Cardiac septum (tissue), 1 donor: ENCODE measurements at places on chromosomes 2 and 18.

GRCh38 chr18:45444040-45444439, 171.2 kb upstream of the SLC14A2 start:
- no peak for DNase-seq

GRCh38 chr18:79742076-79742475, 55.7 kb upstream of the KCNG2 start:
- no peak for DNase-seq

GRCh38 chr2:58101500-58101899, 54.9 kb downstream of the VRK2 start:
- DNase-seq: no peak

DNA sequence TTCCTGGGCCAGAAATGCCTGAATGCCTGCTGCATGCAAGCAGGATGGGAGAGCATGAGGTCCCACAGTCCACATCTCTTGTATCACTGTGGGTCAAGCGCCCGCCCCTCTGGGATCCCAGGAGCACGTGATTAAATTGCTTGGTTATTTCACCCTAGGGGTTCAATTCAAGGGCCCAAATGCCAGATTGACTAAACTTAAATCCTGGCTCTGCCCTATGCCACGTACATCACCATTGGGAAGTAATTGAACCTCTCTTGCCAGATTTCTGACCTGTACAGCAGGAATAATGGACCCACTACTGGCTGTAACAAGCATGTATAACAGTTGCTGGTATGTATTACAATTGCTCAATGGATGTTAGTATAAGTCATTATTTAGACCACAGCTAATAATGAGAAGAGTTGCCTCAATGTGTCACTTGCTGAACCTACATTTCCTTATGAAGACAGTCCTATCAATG, 19.9 kb downstream of the FHL2 start:
- DNase-seq: no peak

GRCh38 chr2:165219481-165219880, 15.6 kb upstream of the SCN3A start:
- no peak for DNase-seq

- DNase-seq: peak; percentile 89
These were observed at the start of the genes KATNAL2 and PIAS2 for GRCh38 chr18:46917108-46917802. KATNAL2 (plus strand) TSS chr18:46917602; CDS start chr18:46946873, 29,271 bp downstream. PIAS2 (minus strand) TSS chr18:46917507; CDS start chr18:46917345, 162 bp downstream.

DNA sequence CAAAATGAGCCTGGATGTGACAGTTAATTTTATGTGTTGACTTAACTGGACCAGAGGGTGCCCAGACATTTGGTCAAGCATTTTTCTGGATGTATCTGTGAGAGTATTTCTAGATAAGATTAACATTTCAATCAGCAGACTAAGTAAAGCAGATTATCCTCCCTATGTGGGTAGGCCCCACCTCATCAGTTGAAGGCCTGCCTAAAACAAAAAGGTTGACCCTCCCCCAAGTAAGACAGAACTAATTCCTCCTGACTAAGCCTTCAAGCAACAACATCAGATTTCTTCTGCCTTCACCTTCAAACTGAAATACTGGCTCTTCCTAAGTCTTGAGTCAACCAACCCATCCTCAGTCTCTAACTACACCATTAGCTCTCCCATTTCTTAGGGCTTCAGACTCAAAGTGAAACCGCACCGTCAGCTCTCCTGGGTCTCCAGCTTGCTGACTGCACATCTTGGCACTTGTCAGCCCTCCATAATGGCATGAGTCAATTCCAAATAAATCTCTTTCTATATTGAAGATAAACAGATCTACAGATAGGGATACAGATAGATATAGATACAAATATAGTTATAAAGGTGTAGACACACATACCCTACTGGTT, 47.9 kb downstream of the MEMO1 start:
- DNase-seq: no peak

DNA sequence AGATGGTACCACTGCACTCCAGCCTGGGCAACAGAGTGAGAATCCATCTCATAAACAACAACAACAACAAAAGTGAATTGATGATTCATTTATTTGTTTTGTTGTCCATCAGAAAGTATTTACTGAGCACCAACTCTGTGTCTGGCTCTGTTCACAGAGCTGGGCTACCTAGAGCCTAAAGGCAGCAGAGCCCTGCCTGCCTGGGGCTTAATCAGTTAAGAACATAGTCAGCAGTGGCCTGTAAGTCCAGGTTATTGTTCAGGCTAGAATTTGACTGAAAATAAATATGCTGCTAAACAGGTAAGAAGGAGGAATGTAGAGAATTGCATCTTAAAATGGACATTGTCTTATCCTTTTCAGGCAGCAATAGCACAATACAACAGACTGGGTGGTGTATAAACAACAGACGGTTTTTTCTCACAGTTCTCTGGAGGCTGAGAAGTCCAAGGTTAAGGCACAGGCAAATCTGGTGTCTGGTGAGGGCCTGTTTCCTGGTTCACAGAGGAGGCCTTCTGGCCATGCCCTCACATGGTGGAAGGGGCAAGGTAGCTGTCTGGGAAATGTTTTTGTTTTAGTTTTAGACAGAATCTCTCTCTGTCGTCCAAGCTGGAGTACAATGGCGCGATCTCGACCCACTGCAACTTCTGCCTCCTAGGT, 22.2 kb upstream of the ARL4C start:
- DNase-seq: no peak

DNA sequence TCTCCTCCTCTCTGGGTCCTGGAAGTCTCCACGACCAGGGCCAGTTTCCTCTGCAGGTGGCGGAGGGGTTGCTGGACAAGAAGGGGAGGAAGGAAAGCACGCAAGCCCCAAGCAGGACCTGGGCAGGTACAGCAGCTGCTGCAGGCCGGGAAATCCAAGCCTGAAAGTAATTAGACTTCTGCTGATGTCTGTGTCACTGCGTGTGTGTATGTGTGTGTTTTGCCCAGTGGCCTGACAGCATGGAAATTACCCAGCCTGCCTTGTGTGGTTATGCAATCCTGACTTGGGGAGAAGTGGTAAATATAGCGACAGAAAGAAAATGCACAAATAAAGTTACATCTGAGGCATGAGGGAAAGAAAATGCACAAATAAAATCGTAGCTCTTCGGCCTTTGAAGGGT, 121.8 kb upstream of the ZBTB14 start:
- DNase-seq: no peak

- no peak for DNase-seq
These were observed 241.8 kb upstream of the RAB12 start for GRCh38 chr18:8367217-8367988.

DNA sequence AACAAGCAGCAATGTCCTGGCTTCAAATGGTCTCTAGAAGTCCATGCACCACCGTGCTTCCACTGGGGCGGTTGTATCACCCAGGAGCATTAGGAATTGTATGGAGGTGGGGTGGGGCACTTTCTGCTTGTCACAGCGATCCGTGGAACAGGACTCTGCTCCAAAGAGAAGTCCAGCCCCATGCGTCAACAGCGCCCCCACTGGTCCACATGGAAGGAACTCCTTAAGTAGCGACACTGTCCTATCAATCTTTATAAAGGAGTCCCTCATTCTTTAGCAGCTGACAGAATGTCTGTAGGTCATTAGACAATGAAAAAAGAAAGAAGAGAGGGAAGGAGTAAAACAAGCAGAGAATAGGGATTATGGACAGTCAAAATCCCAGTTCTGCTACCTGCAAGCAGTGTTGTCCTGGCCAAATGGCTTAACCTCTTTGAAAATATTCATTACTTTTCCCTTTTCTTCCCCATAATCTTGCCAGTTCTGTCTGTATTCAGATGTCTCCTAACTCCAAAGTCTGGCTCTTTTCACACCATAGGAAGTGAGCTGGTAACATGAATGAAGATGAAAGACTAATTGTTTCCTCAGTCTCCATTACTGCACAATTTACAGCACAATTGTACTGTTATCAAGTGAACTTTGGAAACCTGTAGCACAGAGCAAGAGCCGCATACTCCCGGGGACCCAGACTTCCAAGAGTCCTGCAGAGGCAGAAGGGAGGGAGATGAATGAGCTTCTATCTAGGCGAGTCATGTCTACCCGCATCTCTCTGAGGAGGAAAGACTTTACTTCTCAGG, 9.9 kb downstream of the NFE2L2 start:
- no peak for DNase-seq

DNA sequence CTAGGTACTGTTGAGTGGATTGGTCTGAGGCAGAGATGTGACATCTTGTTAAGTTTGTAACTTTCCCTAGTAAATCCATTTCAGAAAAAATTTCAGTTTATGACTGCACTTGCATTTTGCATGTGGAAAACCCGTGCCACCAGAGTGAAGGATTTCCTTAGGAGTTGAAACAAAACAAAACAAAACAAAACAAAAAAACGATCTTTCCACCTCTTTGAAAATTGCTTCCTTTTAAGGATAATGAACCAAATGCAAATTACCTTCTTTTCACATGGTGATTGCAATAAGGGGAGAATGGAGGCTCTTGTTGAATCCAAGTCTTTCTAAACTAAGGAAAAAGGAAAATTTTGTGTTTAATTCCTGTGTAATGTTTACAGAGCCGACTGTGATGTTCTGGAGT, 43.2 kb downstream of the PHLPP1 start:
- DNase-seq: no peak

- no peak for DNase-seq
These were observed 24.2 kb upstream of the C2orf42 start for GRCh38 chr2:70214953-70215549.

DNA sequence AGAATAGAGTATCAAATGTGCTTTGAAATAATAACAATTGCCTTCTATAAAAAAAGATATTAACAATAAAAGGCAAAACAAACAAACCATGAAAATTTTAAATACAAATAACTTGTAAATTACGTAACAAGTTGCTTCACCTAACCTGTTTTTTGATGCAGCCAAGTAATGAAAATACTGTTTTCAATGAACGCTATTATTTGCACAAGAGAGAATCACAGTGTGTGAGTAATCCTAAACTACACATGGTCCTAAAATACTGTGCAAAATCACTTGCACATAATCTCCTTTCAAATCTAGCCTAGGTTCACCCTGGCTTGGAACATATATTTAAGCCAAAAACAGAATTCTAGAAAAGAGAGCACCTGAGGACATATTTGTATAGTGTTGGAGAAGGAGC, 98.9 kb downstream of the CCDC148 start:
- DNase-seq: no peak

DNA sequence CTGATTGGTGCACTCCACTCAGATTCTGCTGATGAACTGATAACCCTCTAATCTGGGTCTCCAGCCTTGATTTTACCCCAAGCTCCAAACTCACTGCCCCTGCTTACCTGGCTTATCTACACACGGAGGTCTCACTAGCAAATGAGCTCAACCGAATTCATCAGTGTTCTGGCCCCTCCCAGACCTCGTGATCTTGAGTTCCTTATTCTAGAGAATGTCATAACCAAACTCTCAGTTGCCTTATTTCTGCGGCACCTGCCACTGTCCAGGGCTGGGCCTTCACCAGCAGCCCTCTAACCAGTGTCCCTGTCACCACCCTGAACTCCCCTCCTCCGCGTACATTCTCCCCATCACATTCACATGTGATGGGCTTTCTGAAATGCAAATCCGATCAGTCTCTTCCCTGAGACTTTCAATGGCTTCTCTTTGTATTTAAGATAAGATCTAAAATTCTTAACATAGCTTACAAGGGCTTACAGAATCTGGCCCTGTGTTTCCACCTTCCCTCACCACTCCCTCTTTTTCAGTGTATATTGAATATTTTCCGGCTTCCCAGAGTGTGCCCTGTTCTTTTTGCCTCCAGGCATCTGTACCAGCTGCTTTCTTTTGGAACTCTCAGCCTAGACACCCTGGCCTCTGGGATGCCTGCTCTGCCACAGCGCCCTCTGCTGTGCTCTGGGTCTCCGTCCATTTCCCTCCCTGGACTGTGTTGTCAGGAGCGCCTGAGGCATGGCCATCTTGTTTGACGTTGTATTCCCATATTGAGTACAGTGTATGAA, 31.1 kb downstream of the NAB1 start:
- no peak for DNase-seq

- no peak for DNase-seq
These were observed 95.9 kb upstream of the MBOAT2 start for GRCh38 chr2:9099341-9099751.

GRCh38 chr2:168583710-168584521, 127.8 kb downstream of the CERS6 start:
- DNase-seq: no peak

DNA sequence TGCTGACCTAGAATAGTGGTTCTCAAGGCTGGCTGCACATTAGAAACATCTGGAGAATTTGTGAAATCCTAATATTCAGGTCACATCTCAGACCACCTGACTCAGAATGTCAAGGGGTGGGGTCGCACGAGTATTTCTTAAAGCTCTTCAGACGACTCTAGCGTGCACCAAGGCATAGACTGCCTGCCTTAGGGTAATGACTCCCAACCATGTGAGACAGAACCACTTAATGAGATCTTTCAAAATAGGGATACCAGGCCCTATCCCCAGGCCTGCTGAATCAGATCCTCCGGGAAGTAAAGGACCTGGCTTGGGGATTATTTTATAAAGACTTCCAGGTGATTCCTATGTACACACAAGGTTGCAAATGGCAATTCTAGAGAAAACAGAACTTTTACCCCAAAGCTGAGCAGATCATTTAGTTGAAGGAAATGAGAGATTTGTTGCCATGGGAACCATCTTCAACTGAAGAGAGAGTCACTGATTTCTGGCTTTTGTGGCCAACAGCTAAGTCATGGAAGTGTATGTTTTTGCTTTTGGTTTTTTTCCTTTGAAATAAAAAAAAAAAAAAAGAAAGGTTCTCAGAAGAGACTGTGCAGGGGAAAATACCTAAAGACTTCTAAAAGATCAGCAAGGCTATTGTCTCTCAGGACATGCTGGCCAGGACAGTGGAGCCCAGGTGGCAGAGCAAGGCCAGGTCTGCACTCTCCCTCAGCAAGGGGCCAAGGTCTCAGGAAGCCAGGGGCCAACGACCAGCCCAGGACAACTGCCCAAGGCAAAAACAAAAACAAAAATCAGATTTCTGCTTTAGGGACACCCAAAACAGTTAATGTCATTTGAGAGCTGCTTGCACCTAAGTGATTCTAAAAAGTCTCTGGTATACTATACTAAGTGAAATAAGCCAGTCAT, 15.3 kb upstream of the LOXHD1 start:
- peak; percentile 57 for DNase-seq

GRCh38 chr18:50724751-50725151, 95.1 kb downstream of the MRO start:
- DNase-seq: no peak

- DNase-seq: no peak
These were observed 14.2 kb upstream of the PLEKHM3 start for GRCh38 chr2:208039376-208040110.

DNA sequence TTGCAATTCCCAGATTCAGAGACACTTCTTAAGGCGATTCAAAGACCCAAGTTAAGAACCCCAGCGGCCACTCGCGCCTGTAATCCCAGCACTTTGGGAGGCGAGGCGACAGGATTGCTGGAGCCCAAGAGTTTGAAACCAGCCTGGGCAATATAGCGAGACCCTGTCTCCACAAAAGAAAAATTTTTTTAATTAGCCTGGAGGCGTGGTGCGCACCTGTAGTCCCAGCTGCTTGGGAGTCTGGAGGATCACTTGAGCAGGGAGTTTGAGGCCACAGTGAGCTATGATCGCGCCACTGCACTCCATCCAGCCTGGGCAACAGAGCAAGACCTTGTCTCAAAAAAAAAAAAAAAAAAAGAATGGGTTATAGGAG, 585 bp upstream of the ANAPC1 start:
- no peak for DNase-seq

- DNase-seq: no peak
These were observed 449.5 kb upstream of the PKDCC start for GRCh38 chr2:41598161-41598894.
